Glutamatergic neuron (in vitro differentiated cells): ENCODE measurements at places on chromosomes 7 and 10.
A peak's percentile ranks its signal among the peaks of the same experiment; 100 is the strongest.

DNA sequence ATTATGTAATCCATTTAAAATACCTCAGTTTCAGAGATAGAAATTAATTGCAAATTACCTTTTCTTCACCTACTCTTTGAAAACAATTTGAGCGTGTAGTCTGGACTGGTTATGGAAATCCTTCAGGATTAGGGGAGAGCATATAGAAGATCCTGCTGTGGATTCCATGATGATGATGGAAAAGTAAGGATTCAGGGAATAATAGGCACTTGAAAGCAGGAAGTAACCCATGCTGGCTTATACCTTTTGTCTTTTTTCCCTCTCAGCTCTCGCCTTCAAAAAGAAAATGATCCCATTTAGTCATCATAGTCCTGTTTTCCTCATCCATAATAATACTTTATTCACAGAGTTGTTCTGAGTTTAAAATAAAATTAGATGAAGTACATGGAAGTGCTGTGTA, 4.4 kb downstream of the HBP1 start:
- H3K27me3 ChIP-seq = peaks cover 4% of the 10 kb centered on the region
- H3K4me3 ChIP-seq = no peak overlapping the region
- DNase-seq = no peak
- peaks cover 4% of the 10 kb centered on the region for H3K4me1 ChIP-seq
- H3K36me3 ChIP-seq = no peaks in the 10 kb centered on the region

GRCh38 chr7:17101207-17101696, 197.2 kb upstream of the AHR start:
- H3K27me3 ChIP-seq = peaks cover 4% of the 10 kb centered on the region
- H3K4me1 ChIP-seq = no peaks in the 10 kb centered on the region
- no peaks in the 10 kb centered on the region for H3K36me3 ChIP-seq
- no peak for DNase-seq
- H3K27ac ChIP-seq = no peak overlapping the region
- no peak overlapping the region for H3K4me3 ChIP-seq

- H3K4me1 ChIP-seq = no peaks in the 10 kb centered on the region
- H3K27me3 ChIP-seq = no peaks in the 10 kb centered on the region
- no peaks in the 10 kb centered on the region for H3K36me3 ChIP-seq
- H3K27ac ChIP-seq = no peak overlapping the region
These were observed 16.0 kb downstream of the SAMD8 start for GRCh38 chr10:75127471-75127870.

DNA sequence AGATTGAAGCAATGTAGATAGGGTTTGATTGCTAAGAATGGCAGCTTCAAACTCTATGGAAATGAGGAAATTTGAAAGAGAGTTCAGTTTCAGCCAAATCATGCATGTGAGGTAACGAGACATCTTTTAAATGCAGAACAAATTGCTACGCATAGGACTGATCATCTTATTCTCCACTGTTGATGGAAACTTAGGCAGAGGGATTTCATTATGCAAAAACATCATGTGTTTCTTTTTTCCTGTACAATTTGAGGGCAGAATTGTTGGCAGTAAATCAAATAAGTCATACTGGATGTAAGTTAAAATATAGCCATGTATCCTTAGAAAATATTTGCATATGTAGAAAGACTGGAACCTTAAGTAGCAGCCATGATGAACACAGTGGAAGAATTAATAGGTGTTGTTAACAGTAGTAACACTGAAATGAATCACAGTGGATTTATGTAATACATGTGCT, 327.4 kb downstream of the CDK14 start:
- no peak overlapping the region for H3K4me3 ChIP-seq
- H3K27me3 ChIP-seq = no peaks in the 10 kb centered on the region
- H3K4me1 ChIP-seq = peaks cover 1% of the 10 kb centered on the region

- no peaks in the 10 kb centered on the region for H3K36me3 ChIP-seq
- no peak overlapping the region for H3K27ac ChIP-seq
- no peak overlapping the region for H3K4me3 ChIP-seq
- DNase-seq = no peak
- no peaks in the 10 kb centered on the region for H3K27me3 ChIP-seq
These were observed 124.6 kb downstream of the WDFY4 start for GRCh38 chr10:48809261-48809660.

GRCh38 chr7:17159500-17160037, 138.9 kb upstream of the AHR start:
- no peaks in the 10 kb centered on the region for H3K27me3 ChIP-seq
- no peaks in the 10 kb centered on the region for H3K36me3 ChIP-seq
- H3K4me1 ChIP-seq = no peaks in the 10 kb centered on the region
- DNase-seq = no peak
- no peak overlapping the region for H3K27ac ChIP-seq

DNA sequence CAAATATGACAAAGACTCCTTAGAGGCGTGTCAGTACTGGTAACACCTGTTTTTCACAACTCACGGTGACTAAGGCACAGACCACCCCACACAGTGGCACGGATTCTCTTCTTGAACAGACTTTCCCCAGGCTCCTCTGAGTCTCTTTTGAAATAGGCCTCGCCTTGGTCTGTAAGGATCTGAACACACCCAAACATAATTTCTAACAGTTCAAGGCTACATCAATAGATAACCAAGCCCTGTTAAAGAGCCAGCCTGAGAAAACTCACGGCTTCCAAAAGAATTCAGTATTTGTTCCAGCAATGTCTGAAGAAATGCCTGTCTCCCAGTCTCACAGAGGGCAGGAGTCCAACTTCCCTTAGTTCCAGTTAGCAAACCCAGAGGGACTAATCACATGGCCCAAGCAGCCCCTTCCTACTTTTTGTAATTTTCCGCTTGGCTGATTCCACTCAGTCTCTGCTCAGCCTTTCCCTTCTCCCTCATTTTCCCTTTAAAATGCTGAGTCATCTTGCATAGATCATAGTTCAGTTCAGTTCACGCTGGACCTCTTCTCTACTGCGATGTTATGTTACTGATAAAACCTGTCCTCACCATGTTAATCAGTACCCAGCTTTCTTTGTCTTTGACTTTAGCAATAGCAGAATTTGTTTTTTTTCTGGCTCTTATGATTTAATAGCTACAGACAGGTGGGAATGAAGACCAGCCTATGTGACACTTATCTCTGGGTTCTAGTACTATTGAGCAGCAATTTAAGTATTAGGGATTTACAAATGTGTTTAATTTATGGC, 22.6 kb upstream of the AKR1C3 start:
- no peak overlapping the region for H3K4me3 ChIP-seq
- no peak for DNase-seq

DNA sequence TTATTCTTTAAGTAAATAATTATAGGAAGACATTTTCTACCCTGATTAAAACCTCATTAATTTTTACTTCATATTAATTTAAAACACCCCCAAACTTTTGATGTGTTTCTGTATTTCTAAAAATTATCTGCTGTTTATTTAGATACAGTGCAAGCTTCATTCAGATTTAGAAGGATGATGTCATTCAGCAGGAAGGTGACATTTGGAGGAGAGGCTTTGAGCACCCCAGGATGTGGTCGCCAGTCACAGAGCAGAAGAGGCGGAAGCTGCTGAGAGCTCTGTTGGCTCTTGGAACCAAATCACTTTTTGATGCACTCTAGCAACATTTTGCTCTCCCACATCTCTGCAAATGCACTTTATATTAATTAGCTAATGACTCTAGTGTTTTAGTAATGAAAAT, 233.9 kb upstream of the CACNA2D1 start:
- H3K4me1 ChIP-seq = peaks cover 11% of the 10 kb centered on the region
- DNase-seq = no peak
- no peak overlapping the region for H3K27ac ChIP-seq
- H3K27me3 ChIP-seq = no peaks in the 10 kb centered on the region

DNA sequence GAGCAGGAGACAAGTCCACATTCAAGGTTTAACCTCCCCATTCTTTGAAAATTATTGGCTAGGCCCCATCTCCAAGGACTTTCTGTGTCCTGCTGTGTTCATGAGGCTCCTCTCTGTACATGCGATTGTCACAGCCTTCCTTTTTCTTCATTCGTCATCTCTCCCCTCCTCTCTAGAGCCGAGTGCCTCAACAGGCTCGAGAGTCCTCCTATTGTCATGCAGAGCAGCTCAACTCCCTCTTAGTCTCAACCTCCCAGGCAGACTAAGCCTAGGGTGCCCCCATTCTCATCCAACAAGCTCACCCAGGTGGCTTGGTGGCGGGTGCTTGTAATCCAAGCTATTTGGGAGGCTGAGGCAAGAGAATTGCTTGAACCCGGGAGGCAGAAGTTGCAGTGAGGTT, 35.1 kb upstream of the SAMD8 start:
- DNase-seq = no peak
- H3K27ac ChIP-seq = no peak overlapping the region
- H3K4me1 ChIP-seq = peaks cover 9% of the 10 kb centered on the region
- peaks cover 4% of the 10 kb centered on the region for H3K27me3 ChIP-seq
- no peak overlapping the region for H3K4me3 ChIP-seq

DNA sequence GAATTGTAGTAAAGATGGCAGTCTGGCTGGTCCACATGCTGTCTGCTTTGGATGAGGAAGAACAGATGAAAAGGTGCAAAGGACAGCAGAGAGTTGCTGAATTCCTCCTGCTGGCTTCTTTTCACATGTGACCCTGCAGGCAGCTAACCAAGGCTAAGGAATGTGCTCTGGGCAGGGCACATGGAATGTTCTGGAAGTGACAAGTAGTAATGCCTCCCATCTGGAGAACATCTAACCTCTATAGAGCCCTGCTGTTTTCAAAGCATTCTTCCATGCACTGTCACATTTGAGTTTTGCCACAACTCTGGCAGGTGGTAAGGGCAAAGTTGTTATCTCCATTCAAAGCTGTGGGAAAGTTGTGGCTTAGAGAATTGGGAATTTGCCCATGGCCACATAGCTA, 208.8 kb downstream of the STK31 start:
- no peak overlapping the region for H3K4me3 ChIP-seq
- peaks cover 4% of the 10 kb centered on the region for H3K4me1 ChIP-seq
- no peaks in the 10 kb centered on the region for H3K36me3 ChIP-seq
- DNase-seq = no peak

GRCh38 chr7:34486371-34486770, 171.6 kb upstream of the NPSR1 start:
- no peak for DNase-seq
- peaks cover 17% of the 10 kb centered on the region for H3K4me1 ChIP-seq
- no peaks in the 10 kb centered on the region for H3K36me3 ChIP-seq
- peak overlapping the region; percentile 18 for H3K27ac ChIP-seq
- peaks cover 6% of the 10 kb centered on the region for H3K27me3 ChIP-seq

DNA sequence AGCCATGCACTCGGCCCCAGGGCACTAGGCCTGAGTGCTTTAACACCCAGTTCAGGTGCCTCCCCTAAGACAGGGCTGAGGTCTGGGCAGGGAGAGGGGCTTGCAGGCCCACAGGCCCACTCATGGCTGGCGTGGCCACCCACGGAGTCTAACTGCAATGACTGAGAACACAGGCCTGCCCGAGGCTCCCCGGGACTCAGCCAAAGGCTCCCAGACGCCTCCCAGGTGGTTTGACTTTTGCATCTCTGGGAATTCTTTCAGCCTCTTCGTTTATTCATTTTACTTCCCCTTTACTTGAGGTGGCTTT, 37.3 kb downstream of the PTPRN2 start:
- H3K4me1 ChIP-seq = peaks cover 9% of the 10 kb centered on the region
- H3K27me3 ChIP-seq = peaks cover 7% of the 10 kb centered on the region
- H3K27ac ChIP-seq = peak overlapping the region; percentile 86
- H3K36me3 ChIP-seq = peaks cover 4% of the 10 kb centered on the region

- H3K27me3 ChIP-seq = no peaks in the 10 kb centered on the region
- H3K4me1 ChIP-seq = peaks cover 4% of the 10 kb centered on the region
- no peak overlapping the region for H3K4me3 ChIP-seq
These were observed 61.4 kb downstream of the SYPL1 start for GRCh38 chr7:106050746-106051117.

GRCh38 chr7:43465581-43466554, 117.0 kb upstream of the STK17A start:
- no peak overlapping the region for H3K4me3 ChIP-seq
- H3K36me3 ChIP-seq = peaks cover 9% of the 10 kb centered on the region
- peaks cover 4% of the 10 kb centered on the region for H3K4me1 ChIP-seq
- DNase-seq = no peak

DNA sequence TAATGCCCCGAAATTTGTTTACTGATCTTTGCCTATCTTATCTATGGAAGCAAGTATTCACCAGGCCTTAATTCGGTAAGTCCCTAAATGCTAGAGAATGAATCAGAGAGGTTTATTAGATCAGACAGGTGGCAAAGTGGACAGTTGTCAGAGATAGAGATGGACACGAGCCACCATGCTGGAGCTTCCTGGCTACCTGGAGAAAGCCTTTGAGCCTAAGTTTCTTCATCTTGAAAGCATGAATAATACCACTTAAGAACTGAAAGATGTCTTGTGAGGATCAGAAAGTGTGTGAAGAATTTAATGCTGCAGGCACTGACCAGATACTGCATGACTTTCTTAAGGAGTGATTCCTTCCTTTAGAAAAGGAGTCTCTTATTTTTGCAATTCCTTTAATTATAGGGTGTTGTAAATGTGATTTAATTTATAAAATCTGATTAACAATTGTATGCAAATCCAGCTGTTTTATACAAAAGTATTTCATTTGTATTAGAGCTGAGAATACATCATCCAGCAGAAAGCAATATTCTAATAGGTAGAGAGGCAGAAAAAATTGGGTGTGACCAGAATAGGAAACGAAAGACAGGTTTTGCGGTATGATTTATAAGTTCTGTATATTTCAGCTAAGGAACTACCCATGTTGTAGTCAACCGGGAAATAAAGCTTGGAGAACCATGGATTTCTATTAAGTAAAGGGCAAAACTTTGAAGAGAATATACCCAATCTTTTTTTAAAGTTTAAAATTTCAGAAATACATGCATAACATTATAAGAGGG, 82.7 kb downstream of the SMURF1 start:
- DNase-seq = no peak
- no peak overlapping the region for H3K4me3 ChIP-seq
- H3K27me3 ChIP-seq = no peaks in the 10 kb centered on the region
- no peak overlapping the region for H3K27ac ChIP-seq
- no peaks in the 10 kb centered on the region for H3K4me1 ChIP-seq

GRCh38 chr10:18079665-18080295, 60.4 kb upstream of the CACNB2 start:
- H3K36me3 ChIP-seq = no peaks in the 10 kb centered on the region
- H3K4me1 ChIP-seq = no peaks in the 10 kb centered on the region
- no peak for DNase-seq
- no peak overlapping the region for H3K4me3 ChIP-seq

DNA sequence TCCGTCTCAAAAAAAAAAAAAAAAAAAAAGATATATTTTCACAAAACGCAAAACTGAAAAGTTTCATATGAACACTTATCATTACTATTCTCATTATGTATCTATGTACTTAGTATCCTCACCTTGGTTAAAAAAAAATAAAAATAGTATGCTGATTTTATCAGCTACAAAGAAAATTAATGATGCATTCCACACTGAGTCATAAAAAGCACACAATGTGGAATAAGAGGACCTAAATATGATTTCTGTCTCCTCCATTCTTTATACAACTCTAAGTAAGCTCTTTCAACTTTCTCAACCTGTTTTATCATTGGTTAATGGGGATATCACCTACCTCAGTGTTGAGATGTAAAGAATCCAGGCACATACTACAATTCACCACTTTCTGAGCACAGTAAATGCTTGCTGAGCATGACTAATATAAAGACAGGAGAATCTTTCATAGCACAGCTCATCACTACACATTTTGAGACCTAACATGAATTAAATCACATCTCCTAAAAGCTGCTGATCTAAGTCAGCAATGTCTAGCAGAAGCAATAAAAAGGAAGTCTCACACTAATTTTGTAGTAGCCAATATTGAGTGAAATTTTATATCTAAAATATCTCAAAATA, 2.7 kb downstream of the SNX13 start:
- H3K4me1 ChIP-seq = peaks cover 15% of the 10 kb centered on the region
- peaks cover 8% of the 10 kb centered on the region for H3K27me3 ChIP-seq
- H3K27ac ChIP-seq = no peak overlapping the region

GRCh38 chr10:61993711-61994401, 92.4 kb downstream of the ARID5B start:
- H3K27me3 ChIP-seq = no peaks in the 10 kb centered on the region
- H3K36me3 ChIP-seq = no peaks in the 10 kb centered on the region
- H3K4me3 ChIP-seq = no peak overlapping the region
- no peak for DNase-seq
- peaks cover 3% of the 10 kb centered on the region for H3K4me1 ChIP-seq
